ENCODE measurements at places on chromosomes 5 and 9.

DNA sequence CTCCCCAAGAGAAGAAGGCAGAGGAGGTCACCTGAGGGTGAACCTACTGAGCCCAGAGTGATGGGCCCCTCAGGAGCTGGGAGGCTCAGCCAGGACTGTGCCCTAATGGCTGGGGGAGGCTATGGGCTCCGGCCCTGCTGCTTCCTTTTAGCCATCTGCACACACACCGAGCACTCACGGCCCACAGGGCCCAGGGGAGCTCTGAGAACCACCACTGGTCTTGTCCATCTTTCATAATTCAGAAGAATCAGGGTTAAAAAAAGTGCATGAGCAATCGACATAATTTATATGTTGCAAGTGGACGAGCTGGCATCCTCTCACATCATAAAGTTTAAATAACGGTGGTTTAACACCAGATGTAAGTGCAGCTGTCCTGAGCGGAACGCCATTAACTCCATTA is 162.1 kb downstream of the FSTL4 start:
- DNase-seq = no peak

GRCh38 chr5:40364441-40364840 is 315.3 kb upstream of the PTGER4 start:
- no peak for DNase-seq

DNA sequence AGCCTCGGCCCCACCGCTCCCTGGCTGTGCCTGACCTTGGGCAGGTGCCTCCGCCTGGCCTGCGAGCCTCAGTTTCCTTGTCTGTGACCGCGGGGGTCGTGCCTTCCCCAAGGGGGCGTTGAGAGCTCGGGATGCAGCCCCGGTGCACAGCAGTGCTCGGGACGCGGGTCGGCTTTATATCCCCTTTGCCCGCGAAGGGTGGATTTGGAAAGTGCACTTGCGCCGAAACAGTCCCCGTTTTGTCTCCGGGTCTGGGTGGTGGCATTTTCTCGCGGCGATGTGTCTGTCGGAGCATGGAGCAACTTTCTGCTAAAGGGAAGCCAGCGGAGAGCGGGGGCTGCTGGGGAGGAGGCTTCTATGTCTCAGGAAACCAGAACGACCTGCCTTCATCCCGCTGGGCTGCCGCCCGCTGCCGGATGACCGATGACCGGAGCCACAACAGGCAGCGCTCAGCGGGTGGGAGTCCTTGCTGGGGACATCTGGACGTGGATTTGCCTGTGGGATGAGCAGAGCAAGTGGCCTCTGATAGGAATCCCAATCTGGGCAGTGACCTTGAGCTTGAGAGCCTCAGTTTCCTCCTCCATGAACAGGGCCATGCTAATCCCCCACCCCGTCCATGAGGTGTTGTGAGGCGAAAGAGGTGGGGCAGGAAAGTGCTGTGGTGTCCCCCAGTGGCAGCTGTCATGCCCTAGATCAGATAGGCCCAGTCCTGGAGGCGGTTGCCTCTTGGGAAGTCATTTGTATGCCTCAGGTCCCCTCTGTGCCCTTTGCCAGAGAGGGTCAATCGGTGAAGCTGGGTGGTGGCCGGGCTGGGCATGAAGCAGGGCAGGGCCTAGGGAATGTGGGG is 651 bp downstream of the HRH2 start:
- DNase-seq = no peak

GRCh38 chr5:174529925-174530681 is 194.3 kb upstream of the MSX2 start:
- no peak for DNase-seq

DNA sequence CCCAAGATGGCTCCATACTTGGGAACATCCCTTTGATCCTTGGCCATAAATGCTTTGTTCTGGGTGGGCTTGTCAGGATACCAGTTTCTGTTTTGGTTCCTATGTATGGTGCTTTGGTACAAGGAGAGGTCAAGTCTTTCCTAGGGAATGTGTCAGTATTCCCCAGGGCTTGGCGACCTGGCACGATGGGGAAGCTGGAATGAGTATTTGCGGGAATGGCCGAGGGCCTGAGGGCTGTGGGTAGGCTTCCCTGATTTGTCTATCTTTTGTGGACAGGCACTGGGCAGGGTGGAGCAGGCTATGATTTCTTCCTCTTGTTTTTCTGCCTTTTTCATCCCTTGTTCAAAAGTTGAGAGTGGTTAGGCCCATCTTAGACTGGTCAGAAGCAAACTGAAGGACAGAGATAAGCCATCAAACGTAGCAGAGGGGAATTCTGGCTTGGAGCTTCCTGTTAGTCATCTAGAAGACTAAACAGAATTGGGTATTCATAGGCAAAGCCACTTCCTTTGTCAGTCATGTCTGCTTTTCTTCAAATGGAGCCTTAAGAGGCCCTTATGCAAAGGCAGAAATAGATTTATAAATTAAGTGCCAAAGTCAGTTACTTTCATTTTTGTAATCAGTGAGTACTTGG is 13.7 kb downstream of the DOCK2 start:
- no peak for DNase-seq

- DNase-seq = no peak
Observed at GRCh38 chr5:126383246-126383645, 40.0 kb upstream of the GRAMD2B start.

GRCh38 chr9:124078641-124079040 is 67.1 kb downstream of the LHX2 start:
- DNase-seq = no peak

- no peak for DNase-seq
Observed at GRCh38 chr5:61706751-61707150, 374.7 kb downstream of the ZSWIM6 start.

DNA sequence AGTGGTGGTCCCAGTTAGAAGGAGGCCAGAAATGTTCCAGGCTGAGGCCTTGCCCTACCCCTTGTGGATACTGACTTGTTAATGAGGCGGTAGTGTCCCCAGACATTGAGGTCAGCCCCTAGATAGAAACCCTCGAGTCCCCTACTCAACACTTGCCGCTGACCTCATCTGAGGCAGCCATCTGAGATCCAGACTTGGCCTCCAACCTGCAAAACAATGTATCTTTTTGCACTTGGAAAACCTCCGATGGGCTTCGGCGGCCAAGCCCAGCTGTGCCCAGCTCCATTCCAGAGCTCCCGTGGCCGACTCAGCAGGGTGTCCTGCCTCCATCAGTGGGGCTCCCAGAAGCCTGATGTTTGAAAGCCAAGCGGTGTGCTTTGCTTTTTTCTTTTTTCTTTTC is 122.1 kb downstream of the WNK2 start:
- DNase-seq = no peak

GRCh38 chr9:113302792-113303418 is at the start of gene RNF183:
TSS of gene RNF183 (minus strand) at chr9:113303376. CDS start at chr9:113298184, 5,192 bp downstream.
- DNase-seq = no peak

DNA sequence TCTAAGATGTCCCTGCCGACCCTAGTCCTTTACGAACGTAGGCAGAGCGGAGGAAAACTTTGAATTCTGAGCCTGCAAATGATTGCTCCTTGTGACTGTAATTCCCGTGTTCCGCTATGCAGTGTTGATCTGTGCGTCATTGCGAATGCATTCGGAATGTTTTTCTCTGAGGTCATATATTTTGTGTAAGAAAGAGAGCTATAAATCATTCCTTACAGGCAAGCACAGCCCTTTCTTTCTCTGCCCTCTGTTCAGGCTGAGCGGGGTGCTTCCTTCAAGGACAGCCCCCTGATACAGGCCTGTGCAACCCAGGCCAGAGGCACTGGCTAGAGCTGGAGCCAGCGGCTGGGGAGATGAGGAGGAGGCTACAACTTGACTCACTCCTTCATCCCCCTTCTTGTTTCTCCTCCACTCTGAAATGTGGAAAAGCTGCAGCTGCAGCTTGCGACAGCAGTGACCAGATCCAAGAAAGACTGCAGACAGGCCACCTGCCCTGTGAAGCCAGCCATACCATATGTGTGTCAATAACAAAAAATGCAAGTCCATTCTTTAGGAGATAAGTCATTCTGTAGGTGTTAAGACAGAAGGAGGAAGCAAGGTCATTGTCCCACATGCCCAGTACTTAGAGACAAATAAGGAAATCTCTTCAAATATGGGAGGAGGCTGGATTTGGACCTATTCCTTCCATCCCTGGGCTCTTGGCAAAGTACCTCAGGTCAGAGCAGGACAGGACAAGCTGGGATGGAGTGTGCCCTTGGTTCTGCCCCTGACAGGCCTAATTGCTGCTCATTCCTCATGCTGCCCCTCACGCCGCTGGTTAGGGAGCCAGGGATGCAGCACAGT is 345.7 kb upstream of the WWC1 start:
- DNase-seq = no peak

GRCh38 chr5:31913808-31914207 is 260.3 kb downstream of the GOLPH3 start:
- no peak for DNase-seq

- DNase-seq = no peak
Observed at GRCh38 chr9:35651956-35652828, 1.5 kb upstream of the SIT1 start.

DNA sequence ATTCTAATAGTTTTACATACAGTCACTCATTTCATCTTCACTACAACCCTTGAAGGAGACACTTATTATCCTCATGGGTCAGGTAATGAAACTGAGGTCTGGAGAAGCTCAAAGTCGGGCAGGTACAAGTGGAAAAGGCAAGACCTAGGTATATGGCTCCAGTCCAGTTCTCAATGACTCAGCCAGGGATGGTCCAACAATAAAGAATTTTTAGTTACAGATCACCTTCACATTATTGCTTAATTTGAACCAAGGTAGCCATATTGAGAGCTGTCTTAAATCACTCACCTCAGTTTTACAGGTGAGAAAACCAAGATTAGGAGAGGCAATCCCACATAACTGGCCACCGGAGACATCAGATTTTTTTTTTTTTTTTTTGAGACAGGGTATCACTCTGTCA is 55.4 kb downstream of the PTPN3 start:
- no peak for DNase-seq

Measured in HCT116 (cell line).